ENCODE measurements at places on chromosomes 1 and 21.

- peak; percentile 80 for DNase-seq
Measured at GRCh38 chr1:161440312-161440894, 64.9 kb upstream of the FCGR2A start.

DNA sequence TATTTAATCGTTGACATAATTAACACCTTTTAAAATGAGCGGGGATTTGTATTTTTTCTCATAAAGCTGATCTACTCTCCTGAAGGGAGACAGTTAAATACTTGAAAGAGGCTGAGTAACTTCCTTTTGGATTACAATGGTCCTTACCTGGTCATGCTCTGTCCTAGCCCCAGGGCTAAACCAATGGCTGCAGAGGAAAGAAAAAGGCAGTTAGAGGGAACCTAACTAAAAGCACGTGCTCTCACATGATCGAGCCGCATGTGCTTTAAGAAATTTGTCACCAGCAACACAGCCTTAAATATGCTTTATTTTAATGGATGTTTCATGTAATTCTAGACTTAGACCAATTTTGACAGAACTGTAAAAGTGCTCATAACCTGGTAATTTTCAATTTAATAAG is 132.7 kb downstream of the GPATCH2 start:
- no peak for DNase-seq

DNA sequence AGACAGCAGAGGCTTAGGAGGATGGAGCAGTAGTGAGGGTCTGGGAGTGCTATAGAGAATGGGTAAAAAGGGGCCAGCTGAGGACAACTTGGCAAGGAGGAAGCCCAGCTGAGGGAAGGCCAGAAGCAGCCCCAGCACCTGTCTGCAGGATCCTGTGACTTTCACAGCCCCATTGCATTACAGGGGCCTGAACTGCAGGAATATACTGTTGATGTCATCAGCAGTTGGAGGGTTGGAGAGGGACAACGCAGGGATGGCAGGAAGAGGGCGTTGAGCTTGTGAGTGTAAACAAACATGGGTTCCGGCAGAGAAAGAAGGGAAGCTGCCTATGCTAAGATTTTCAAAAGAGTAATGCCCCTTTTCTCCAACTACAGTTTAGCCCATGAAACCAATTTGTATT is 628.5 kb downstream of the SMYD3 start:
- DNase-seq, result no peak

DNA sequence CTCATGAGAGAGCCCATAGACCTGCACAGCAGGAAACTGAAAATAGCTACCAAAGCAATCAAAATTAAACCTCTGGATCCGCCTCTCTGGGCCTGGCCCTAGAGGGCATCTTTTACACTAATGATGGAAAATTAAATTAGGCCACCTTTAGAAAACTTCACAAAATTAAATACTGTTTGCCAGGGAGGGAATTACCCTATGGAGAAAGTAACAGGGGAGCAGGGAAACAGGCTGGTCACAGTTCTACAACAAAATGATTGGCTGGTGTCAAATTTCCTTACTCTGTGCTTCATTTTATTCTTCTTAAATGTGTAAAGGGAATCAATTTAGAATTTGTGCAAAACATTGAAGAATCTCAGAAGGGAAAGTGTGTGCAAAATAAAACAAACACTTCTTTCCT is 62.4 kb downstream of the SPATA46 start:
- DNase-seq, result no peak

- DNase-seq, result no peak
Measured at GRCh38 chr1:150968491-150968890, 6.1 kb downstream of the CERS2 start.

- DNase-seq, result no peak
Measured at GRCh38 chr1:97986041-97987005, 65.5 kb upstream of the DPYD start.

- peak; percentile 98 for DNase-seq
Measured at GRCh38 chr1:168469690-168470089, 74.1 kb downstream of the XCL2 start.

GRCh38 chr1:110186558-110186957 is 23.6 kb upstream of the KCNC4 start:
- DNase-seq, result no peak

GRCh38 chr1:14842891-14843290 is 244.4 kb downstream of the KAZN start:
- DNase-seq, result peak; percentile 31

DNA sequence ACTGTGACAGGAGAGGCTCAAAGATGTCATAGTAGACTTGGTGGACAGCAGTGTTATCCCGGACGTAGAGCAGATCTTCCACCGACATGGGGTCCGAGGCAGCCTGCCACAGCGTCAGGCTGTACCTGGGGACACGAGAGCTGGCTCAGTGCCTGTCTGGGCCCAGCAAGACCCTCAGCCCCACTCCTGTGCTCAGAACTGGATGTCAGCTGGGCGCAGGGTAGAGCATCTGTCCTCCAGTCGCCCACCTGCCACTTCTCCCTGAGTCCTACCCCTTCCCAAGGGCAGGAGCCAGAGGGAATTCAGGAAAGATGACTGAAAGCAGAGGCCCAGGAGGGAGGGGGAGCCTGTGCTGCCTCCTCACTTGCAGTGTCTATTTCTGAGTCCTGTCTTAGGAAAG is 11.7 kb downstream of the FAM151A start:
- no peak for DNase-seq

- no peak for DNase-seq
Measured at GRCh38 chr1:2317230-2318065, 73.9 kb downstream of the MORN1 start.

DNA sequence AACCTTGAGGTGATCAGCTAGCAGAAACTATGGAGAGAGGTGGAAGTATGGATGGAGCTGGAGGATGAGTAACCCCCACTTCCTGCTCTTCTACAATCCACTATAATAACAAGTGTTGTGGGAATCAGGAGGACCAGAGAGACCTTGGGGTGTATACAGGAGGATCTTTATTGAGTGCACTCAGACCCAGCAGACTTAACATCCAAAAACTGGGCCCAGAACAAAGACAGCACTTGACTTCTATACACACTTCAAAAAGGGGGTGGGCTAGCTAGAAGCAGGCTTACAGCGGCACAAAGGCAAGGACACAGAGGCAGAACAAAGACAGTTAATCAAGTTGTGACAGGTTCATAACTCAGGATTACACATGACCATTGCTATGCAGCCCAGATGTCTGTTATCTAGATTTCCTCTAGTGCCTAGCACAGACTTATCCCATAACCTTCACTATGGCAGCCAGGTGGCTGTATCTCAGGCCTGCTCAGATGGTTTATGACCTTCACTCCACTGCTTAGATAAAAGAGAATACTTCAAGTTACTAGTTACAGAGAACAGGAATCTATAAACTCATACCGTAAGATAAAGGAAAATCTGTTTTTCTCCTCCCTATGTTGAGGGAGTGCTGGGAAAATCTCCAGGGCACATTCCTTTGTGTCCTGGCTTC is 36.1 kb upstream of the PADI2 start:
- DNase-seq, result no peak

GRCh38 chr1:27233667-27234048 is 774 bp upstream of the WDTC1 start:
- DNase-seq, result no peak

- peak; percentile 52 for DNase-seq
Measured at GRCh38 chr1:94532077-94532476, 9.5 kb downstream of the F3 start.

DNA sequence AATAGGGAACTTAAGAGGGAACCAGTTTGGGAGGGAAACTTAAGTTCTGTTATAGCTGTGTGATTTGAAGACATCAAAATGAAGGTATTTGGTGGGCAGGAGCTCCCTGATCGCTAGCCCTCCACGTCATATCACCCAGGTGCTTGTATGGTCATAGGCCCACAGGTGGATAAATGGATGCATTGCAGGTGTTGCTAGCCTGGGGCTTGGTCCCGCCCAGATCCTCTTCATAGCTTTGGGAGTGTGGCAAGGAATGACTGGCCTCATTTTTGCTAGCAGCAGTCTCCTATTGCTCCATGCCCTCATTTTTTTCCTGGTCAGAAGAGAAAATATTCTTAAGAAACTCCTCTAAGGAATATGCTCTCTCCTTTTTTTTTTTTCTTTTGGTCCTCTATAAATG is 11.3 kb downstream of the GNPAT start:
- DNase-seq, result no peak

GRCh38 chr1:218965821-218966220 is 207.9 kb upstream of the LYPLAL1 start:
- DNase-seq, result no peak

DNA sequence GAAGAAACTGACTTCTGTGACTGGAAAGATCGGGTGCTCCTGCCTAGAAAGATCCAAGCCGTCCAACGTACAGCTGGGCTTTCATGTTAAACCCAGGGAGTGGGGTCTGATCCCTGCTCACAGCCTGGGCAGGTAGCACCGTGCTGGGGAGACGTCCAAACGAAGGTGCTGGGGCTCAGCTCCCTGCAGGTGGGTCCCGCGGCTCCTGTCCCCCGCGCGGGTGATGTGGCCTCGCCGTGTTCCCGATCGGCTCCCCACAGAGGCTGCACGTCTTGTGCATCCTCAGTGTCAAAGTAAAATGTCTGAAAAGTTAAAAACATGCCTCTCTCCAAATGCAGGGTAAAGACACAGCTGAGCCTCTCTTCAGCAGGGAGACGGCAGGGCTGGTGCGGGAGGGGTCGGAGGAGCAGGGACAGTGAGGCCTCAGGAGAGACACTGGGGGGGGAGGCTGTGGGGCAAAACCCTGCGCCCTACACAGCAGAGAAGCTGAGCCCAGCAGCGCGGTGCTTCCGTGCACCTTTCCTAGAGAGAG is 40.1 kb upstream of the COL6A2 start:
- no peak for DNase-seq

- no peak for DNase-seq
Measured at GRCh38 chr1:35112668-35113067, 33.5 kb downstream of the ZMYM1 start.

- peak; percentile 8 for DNase-seq
Measured at GRCh38 chr1:234691567-234691966, 81.6 kb upstream of the IRF2BP2 start.

DNA sequence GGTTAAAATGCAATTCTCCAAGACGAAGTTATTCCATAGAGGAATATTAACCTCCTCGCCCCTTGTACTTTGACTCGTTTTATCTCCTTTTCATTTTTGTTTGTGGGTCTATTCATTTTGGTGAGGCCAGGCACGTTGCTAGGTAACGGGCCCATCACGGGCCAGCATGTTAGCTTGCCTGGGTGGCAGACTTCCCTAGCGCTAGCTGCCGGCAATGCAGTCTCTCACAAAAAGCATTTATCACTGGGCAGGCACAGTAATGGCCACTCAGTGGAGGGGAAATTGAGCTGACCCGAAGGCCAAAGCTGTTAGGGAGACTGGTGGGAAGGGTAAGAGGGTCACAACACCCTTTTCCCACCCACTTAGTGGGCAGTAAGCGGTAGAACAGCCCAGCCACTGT is 234.4 kb upstream of the FOXD3 start:
- no peak for DNase-seq
